ENCODE measurements at places on chromosomes 7 and 10. TPM values are rescaled to one million over a fixed set of nuclear protein-coding genes. Genes with fewer than 3 reads are reported as not detected.

- DNase-seq: peak; percentile 30
Observed at GRCh38 chr10:30709229-30709628, 79.7 kb upstream of the LYZL2 start.

DNA sequence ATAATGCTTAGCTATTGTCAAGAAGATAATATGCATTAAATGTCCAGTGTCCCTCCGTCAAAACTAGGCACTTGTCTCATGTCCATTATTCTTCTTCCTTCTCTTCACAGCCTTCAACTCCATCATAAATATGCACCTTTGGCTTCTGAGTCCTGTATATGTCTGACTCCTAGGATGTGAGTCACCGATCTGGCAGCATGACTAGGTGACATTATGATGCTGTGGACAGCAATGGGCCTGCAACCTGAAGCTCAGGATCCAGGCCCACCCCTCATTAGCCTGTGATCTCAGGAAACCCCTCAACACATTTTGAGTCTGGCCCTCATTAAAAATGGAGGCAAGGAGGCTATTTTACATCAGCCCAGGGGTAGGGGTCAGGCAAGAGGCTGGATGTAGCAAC lies 362.5 kb upstream of the ZMIZ1 start:
- DNase-seq: no peak

DNA sequence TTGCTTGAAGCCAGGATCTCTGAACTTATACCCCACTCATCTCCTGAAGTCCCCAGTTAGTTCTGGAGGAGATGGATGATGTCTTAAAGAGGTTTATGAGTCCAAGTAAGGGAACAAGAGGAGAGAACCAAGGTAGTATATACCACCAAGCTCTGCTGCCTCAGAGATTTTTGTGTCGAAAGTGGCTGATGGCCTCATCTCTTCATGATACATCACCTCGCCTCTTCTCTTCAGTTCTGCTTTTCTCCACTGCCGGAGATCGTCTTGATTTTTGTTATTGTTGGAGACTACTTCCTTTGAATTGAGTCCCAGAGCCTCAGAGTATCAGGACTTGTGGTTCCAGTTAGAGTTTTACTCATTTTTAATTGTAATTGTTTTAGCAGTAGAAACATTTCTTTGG lies 1.9 kb downstream of the VTI1A start:
- no peak for DNase-seq

GRCh38 chr10:119503821-119504220 lies 38.7 kb downstream of the RGS10 start:
- no peak for DNase-seq

Gene OPN1SW
- total RNA-seq: not detected
